ENCODE measurements at places on chromosomes 6 and 20.

DNA sequence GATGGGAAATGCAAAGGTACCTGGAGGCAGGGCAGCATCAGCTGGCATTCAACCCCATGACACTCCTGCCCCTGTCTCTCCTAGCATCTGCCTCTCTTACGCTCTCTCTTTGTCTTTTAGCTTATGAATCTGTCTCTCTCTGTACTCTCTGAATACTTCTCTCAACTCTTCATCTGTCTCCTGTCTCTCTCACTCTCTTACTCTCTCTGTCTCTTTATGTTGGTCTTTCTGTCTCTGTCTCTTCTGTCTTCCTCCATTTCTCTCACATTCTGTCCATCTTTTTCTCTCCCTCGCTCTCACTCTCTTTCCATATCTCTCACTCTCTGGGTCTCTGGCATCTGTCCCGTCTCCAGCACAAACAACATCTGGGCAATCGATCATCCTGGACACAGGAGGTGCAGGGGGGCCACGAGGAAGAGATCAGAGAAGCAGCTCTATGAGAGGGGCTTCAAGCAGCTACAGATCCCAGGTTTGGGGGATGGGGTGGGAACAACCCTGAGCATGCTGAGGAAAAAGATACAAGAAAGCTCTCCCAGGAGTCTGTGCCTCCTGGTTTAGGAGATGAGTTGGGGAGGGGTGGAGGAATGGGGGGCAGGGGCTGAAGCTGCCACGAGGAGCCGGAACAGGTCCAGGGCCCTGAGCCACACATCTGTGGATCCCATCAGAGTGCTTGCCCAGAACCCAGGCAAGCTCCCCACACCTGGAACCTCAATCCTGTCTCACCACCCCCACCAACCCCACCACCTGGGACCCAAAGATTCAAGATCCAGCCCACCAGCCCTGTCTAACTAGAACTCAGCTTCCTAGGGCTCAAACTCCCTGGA lies 2.4 kb downstream of the COL11A2 start:
- no peak for DNase-seq

GRCh38 chr6:33017694-33018353 lies 8.4 kb upstream of the HLA-DOA start:
- no peak for DNase-seq

DNA sequence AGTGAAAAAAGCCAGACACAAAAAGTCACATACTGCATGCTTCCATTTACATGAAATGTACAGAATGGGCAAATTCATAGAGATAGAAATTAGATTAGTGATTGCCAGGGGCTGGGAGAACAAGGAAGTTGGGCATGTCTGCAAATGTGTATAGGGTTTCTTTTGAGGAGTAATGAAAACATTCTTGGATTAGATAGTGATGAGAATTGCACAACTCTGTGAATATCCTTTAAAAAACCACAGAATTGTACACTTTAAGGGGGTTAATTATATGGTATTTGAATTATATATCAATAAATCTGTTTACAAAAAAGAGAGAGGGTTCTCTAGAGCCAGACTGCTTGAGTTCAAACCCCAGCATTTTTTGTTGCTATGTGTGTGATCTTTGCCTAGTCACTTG lies 188.1 kb downstream of the CDC5L start:
- no peak for DNase-seq

DNA sequence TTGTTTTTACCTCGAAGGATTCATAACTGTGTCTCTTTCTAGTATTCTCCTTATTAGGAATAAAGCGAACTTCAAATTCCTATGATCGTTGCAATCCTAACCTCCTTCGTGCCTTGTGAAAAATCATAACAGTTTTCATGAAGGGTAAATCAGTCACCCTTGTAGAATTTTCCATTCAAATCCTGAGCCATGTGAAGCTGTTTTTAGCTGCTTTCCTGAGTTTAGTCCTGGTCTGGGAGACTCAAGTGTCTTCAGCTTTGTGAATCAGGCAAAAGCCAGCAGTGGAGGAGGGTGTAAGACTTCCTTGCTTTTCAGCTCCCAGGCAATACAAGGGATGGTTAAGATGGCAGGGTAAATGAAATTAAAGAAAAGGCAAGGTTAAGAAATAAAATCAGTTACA lies 24.3 kb downstream of the GCNT2 start:
- no peak for DNase-seq

GRCh38 chr6:19571176-19571575 lies 266.0 kb upstream of the ID4 start:
- no peak for DNase-seq

- no peak for DNase-seq
Observed at GRCh38 chr6:43702171-43702533, 14.6 kb upstream of the MRPS18A start.

- no peak for DNase-seq
Observed at GRCh38 chr6:147212622-147213021, 8.4 kb downstream of the STXBP5 start.

GRCh38 chr6:52904562-52905279 lies 4.8 kb downstream of the GSTA3 start:
- DNase-seq = no peak

DNA sequence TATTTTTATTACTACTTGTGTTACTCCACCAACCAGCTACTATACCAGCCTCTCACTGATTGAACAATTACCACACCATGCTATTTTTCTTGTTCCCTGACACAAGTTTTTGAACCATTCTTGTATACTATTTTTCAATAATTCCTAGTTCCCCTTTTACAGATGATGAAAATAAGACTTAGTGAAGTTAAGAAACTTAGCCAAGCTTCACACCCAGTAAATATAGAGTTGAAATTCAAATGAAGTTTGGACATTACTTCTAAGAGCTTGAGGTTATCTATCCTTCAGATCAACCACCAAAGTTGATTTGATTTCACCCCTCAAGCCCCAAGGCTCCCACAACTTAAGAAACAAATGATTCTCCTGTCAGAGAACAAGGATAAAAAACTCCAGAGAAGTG lies 13.1 kb upstream of the BCAS1 start:
- DNase-seq = no peak

DNA sequence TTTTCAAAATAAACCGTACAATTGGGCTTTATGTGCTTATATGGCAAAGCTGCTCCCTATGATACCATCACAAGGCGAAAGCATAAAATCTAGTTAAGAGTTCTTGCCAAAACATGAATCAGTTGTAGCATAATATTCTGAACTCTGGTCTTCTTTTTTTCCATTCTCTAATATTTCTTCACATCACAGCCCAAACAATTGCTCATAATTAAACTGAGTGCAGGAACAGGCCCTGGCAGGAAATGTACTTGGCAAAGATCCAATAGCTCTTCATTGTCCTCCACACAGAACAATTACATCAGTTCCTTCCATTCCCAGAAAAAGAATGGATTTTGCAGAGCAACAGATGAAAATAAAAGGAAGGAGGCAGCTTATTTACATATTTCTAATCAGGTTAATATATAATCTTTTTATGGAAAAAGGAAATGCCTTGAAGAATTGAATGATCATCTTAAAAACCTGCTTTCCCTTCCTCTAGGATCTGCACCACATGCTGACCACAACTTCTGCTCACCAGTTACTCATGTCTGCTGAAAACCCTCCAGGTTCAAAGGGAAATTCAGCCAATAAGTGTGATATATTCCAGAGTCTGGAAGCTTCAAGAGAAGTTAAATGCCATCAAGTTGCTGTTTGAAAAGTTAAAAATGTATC lies 123.3 kb upstream of the COL21A1 start:
- no peak for DNase-seq

DNA sequence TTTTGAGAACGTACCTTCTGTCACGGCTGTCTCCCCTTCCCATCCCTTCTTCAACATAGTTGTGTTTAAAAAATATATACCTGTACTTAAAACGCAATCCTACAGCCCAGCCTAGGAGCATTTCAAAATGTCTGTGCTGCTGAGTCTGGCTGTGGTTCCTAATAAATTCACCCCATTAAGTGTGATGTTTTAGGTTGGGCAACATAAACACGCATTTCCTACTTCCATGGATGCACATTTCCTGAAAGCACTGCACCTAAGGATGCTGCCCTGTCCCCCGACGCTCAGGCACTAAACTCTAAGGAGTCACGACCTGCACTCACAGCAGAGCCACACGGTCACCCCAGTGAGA lies 1.2 kb downstream of the REV3L start:
- no peak for DNase-seq

- peak; percentile 48 for DNase-seq
Observed at GRCh38 chr20:50762435-50763220, 31.2 kb downstream of the PARD6B start.

DNA sequence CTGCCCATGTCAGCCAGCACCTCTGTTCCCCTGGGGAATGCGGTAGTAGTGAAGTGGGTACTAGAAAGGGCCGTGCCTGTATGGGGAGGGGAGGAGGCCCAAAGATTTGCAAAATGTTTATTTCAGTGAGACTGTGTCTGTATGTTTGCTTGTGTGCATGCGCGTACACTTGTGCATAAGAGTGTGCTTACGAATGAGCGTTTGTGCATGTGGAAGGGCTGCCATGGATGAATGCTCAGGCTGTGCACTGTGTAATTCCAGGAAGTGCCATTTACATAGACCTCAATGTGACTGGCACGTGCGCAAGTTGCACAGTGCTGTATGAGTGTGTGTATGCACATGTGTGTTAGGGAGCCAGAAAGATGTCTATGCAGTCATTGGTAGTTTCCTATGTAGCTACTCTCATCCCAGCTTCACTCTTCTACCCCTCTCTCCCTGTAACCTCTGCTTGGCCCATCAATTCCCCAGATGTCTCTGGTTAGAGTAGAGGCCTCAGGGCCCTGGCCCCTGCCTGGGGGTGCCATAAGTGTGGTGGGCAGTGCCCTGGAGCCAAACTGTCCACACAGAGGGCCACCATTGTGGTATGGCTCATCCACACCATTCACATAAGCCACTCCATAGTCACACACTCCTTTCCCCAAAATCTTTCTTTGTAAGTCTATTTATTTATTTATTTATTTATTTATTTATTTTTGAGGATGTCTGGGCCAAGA lies 26.8 kb upstream of the SLC22A7 start:
- no peak for DNase-seq

DNA sequence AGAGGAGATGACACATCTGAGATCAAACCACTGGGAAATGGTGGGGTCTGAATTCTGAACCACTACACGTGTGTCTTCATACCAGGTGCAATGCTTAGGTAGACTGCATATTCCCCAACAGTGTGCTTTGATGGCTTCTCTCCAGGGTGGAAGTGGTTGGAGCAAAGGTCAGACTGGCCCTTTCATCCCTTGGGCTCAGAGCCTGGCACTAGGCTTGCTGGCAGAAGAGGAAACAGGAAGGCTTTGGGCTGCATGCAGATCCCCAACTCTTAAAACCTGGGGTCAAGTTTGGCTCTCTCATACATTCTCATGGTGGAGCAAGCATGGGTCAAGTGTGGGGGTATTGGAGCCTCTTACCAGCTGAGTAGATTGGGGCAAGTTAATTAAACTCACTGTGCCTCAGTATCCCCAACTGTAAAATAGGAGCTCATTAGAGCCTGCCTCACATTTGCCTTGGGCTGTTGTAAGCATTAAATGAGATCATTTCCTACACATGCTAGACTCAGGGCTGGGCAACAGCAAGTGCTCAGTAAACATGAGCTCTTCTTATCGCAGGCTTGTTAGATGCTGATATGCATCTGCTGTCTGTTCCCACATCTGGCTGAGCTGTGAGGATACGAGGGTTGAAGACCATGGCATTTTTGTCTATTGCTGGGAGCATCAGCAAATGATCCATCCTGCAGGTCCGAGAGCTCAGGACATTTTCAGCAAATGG lies 51.6 kb upstream of the FAM83D start:
- DNase-seq = no peak

- DNase-seq = no peak
Observed at GRCh38 chr6:133092199-133092598, 149.0 kb upstream of the EYA4 start.

DNA sequence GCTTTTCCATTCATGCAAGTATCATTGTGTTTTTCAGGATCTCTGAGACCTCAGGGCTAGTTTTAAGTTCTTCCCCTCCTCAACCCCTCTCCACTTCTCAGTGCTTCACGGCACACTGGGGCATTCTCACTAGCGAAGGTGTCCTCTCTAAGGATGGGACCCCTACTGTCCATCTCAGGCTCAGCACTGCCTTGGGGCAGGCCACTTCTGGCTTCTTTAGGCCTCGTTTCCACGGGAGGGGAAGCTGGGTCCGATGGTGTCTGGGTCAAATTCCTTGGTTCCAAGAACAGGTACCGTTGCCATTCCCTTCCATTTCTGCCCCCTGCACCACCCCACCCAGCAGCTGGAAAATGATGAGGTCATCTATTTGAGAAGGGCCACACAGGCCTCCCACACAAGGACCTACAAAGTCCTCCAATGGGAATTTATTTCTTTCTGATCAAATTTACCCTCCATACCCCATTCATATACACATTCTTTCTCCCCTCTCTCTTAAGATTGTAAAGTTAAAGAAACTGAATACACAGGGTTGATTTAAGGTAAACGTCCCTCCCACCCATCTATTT lies 17.2 kb downstream of the GNAS start:
- DNase-seq = no peak

DNA sequence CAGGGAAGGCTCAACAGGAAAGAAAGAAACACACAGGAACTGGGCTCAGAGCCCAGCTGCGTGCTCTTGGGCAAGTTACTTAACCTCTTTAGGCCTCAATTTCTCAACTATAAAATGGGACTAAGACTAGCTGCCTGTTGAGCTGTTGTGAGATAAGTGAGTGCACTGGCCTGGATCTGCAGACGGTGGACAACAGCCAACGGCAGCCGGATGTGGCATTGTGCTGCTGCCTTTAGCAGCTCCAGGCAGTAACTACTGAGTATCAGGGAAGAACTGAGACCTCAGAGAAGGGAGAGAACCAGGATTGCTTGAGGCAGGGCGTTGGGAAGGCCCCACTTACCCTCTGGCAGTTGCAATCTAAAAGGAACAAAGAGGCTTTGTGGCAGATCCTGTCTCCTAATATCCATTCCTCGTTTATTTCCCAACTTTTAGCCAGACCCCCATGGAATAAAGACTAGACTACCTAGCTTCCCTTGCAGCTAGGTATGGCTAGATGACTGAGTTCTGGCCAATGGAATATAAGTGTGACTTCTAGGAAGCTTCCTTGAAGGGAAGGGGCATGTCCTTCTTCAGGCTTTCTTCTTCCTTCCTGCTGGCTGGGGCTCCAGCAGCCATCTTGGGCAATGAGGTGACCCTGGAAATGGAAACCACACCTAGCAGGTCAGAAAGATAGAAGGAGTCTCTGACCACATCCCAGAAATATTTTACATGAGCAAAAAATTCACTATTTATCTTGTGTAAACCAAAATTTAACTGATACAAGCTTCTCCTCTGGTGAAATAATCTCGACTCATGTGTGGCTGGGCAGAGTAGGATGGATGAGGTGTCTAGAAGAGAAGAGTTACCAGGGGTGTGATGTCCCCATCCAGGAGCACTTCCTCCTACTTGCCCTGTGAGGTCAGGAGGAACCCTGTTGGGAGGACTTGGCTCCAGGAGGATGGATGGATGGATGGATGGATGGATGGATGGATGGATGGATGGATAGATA lies 67.6 kb downstream of the MRPL14 start:
- no peak for DNase-seq

DNA sequence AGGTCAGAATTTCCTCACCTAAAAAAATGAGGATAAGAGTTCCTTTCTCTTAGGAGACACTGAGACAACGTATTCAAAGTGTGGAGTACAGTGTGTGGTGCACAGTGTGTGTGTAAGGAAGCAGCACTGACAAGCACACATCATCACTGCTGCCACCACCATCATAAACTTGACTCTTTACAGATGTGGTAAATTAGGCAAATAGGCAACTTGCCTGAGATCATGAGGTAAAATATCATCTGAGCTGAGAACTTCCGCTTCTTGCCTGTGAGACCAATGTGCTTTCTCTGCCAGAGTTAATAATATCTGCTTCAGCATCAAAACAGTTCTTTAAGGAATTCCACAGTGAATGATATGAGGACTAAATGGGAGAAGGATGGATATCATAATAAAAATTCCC lies 52.7 kb downstream of the LYRM4 start:
- no peak for DNase-seq
